ENCODE measurements at places on chromosomes 6 and 20.

DNA sequence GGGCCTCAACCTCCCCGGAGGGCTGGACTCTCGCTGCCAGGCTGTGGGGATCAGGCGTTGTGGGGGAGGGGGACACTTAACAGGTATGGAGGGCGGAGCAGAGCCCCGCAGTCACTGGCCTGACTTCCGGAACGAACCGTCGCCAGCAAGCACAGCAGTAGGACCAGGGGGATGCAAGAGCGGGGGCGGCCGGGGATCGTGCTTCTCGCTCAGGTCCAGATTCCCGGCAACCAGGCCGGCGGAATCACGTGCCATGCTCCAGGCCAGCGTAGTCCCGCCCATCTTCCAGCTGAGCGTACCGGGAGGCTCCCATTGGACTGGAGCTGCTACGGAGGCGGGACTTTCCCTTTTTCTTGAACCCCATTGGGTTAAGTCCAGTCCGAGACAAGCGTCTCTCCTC is 10.0 kb upstream of the POU5F1 start:
- DNase-seq = peak; percentile 76

- DNase-seq = no peak
Measured at GRCh38 chr6:5305968-5306626, 44.8 kb downstream of the FARS2 start.

DNA sequence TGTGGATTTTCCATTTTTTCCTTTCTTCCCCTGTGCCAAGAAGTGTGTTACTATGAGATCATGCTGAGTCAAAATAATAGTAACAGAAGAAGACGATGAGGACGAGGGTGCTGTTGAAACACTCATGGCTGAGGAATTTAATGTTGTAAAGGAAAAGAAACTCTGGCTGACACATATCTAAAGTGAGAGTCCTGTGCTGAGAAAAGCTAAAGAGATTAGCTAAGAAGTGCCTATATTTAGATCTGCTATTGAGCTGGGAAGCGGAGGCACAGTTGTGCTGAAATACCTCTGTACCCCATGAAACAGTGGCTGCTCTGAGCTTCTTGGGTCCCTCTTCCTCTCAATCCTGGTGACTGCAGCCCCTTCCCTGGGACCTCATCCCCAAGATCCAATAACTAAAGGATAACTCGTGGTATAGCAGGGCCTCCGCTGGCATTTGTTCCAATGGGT is 1.1 kb upstream of the SYTL3 start:
- no peak for DNase-seq

GRCh38 chr20:17502105-17502504 is 29.1 kb downstream of the BFSP1 start:
- DNase-seq = no peak

- no peak for DNase-seq
Measured at GRCh38 chr6:166672624-166673206, 45.7 kb upstream of the RPS6KA2 start.

DNA sequence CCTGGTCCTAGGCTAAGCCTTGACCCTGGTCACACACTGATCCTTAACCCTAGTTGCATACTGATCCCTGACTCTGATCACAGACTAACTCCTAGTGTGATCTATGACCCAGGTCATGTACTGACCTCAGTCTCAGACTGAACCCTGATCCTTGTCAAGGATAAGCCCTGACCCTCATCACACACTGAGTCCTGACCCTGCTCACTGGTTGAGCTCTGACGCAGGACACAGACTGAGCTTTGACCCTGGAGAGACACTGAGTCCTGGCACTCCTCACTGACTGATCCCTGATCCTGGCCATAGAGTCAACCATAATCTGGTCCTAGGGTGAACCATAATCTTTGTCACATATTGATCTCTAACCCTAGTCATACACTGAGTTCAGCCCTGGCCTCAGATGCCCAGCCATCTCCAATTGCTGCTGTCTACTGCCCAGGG is 37.9 kb downstream of the KCNB1 start:
- no peak for DNase-seq

- no peak for DNase-seq
Measured at GRCh38 chr20:23121751-23122320, 35.7 kb upstream of the CD93 start.

- DNase-seq = no peak
Measured at GRCh38 chr6:3843379-3844096, 5.6 kb upstream of the FAM50B start.

GRCh38 chr6:161439093-161439492 is 165.2 kb upstream of the AGPAT4 start:
- no peak for DNase-seq

- DNase-seq = no peak
Measured at GRCh38 chr20:56566621-56567020, 33.6 kb downstream of the FAM209B start.

GRCh38 chr20:44714701-44715498 is at the start of gene CCN5:
Gene CCN5 (plus strand): TSS chr20:44715369. CDS start chr20:44715391, 22 bp downstream.
- DNase-seq = peak; percentile 46

GRCh38 chr20:57040924-57041323 is 225.5 kb downstream of the BMP7 start:
- no peak for DNase-seq

GRCh38 chr20:10433014-10433622 is 904 bp downstream of the MKKS start:
- no peak for DNase-seq

- no peak for DNase-seq
Measured at GRCh38 chr6:51200676-51201075, 382.0 kb downstream of the TFAP2B start.

DNA sequence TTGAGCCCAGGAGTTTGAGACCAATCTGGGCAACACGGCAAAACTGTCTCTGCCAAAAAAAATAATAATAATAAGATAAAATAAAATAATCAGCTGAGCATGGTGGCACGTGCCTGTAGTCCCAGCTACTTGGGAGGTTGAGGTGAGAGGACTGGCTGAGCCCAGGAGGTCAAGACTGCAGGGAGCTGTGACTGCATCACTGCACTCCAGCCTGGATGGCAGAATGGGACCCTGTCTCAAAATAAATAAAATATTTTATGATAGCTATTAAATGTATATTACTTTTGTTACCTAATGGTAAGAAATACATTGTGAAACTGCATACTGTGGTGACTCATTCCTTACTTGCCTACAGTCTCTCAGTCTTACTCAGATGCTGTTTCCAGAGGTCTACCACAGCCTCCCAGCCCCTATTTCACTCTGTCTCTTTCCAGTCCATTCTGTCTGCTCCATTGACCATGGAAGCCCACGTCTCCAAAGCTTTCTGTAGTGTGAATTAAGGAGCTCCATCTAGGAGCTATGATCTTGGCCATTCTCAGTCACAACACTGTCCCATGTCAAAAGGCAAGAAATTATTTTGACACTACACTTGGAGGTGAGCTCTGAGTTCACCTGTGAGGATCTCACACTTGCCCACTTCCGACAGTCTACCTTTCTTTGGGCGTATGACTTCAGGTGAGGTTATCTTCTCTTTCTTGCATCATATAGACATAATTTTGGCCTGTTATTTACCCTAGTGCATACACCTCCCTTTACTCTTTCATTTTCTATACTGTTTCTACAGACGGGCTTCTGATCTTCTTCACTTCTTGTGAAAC is 22.4 kb upstream of the SNX9 start:
- DNase-seq = no peak

DNA sequence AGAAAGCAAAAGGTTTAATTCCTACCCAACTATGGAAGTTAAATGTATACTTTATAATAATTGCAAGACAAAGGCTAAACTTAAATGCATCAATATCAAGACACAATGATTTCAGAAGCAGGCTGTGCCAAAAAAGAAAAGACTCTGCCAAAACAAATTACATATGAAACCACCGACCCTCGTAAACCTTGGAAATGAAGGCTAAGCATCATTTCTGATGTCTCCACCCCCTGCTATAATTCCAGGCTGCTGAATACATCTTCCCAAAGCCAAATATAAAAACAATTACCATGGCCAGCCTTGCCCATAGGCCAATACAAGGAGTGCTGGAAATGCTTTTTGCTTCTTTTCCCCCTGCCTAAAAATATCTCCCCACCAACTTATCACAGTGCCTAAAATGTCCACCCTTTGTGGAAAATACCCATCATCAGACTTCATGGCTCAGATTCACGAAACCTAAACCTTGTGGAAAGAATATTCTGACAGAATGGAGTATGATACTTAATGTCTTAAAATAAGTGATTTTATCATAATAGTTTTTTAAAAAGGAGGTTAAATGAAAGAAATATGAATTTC is 37.4 kb downstream of the RCAN2 start:
- no peak for DNase-seq

DNA sequence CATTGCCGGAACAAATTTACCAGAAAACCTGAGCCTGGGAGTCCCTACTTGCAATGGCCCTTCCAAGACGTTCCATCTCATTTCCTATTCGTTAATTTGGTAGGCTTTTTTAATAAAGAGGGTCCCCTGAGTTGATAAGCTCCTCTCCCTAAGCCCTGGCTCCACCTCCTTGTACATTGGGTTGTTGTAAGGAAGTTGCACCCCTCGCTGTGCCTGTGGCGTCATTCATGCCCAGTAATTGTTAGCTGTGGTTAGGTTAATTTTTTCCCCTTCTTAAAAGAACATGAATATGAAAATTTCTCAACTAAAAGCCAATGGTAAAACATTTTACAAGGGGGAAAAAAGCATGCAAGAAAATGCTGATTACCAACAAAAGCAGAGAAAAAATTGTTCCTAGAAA is 91.9 kb downstream of the SLC24A3 start:
- no peak for DNase-seq

- DNase-seq = no peak
Measured at GRCh38 chr20:40808936-40809335, 119.9 kb upstream of the MAFB start.

GRCh38 chr6:107399935-107400334 is 59.4 kb downstream of the PDSS2 start:
- DNase-seq = no peak

DNA sequence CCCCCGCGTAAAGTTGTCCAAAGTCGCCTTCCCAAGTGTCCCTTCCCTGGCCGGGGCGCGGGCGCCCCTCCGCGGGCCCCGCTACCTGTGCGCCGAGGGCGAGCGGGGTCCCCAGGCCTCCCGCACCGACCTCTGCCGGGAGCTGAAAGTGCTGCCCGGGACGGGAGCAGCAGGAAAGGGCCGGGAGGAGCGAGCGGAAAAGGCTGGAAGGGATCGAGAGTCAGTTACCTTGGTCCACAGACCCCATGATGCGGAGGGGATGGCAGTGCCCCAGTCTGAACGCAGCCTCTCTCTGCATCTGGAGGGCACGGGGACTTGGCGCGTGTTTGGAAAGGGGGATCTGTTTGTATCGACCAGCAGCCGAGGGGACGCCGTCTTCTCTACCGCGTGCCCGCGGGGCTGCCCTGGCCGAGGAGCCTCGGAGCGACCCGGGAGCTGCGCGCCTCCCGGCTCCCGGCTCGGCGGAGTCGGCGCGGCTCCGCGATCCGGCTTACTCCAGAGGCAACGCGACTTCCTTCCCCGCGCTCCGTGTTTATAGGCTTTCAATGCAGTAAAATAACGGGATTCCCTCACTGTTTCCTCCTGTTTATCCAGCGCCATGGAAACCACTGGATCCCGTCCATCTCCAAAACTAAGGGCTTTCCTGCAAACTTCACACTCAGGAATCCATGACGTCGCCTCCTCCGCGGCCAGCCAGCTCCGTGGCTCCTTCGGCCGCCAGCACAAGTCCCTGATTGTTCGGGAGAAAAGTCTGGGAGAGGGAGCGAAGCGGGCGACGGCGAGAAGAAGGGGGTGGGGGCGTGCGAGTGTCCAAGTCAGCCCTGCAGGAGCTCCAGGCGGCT is 20.0 kb upstream of the NFATC2 start:
- no peak for DNase-seq

DNA sequence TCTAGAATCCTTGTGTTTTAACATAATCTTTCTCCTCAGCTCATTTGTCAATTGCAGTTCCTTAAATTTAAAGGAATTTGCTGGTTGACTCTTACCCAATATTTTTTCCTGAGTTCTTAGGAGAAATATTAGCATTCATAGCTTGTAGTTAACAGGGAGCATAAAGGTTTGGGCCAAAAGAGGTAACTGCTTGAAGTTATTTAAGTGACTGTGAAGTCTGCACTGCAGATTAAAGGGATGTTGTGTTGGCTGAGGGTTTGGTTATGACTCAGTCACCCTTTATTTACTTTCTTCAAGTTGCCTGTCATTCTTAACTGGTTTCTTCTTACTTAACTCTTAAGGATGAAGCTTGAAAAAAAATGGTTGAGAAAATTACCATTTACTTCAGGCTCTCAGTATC is 220.3 kb upstream of the LAMP5 start:
- DNase-seq = no peak

- no peak for DNase-seq
Measured at GRCh38 chr6:149217466-149217888, 100.0 kb upstream of the TAB2 start.

- DNase-seq = no peak
Measured at GRCh38 chr6:11729076-11729475, 49.5 kb downstream of the ADTRP start.

- no peak for DNase-seq
Measured at GRCh38 chr6:152502421-152503188, 134.6 kb downstream of the SYNE1 start.

DNA sequence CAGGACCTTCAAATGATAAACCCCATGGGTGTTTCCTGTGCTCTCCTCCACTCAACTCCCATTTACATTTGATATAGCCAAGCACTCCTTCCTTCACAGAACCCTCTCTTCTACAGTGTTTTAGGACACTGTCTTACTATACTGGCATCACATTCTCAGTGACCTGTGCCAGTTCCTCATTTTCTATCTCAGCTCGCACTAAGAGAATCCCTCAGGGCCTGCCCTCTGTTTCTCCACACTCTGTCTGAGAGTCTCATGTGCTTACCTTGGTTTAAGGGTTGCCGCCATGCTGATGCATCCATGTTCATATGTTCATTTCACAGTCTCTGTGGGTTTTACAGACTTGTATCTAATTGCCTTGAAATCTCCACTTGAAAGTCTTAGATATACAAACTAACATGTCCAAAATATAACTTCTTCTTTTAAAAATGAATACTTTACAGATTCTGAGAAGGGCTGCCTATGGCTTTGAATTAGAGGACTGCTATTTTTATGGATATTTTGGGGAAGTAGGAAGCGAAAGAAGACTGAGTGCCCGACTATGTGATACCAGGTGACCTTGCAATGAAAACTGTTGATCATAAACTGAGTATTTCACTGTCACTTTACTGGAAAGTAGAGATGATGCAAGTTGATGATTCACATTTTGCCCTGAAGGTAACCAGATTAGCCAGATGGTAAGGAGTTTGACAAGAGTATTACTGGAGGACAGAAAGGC is 153.1 kb upstream of the SIM1 start:
- no peak for DNase-seq

DNA sequence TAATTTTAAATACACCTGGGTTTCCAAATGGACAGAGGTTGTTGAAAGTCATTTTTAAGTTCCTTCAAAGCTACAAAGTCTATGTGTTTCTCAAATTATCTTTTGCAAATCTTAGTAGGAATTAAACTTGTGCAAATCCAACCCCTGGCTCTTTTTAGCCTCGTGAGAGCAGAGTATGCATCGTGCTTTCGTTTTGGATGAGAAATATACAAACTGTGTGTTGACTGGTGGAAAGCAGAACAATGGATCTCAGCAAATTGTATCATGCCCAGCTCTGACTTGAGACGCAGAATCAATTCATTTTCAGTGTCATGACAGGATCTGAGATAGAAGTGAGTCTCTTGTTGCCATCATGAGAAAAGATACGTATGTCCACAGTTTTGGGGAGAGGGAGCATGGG is 542.4 kb upstream of the FLRT3 start:
- DNase-seq = no peak

GRCh38 chr6:112886415-112886814 is 539.3 kb downstream of the RFPL4B start:
- no peak for DNase-seq

GRCh38 chr6:127332383-127332961 is 10.9 kb downstream of the ECHDC1 start:
- DNase-seq = no peak

Measured in hematopoietic multipotent progenitor cell treated with erythropoietin and hydrocortisone succinate and interleukin-3 and kit ligand, for 17 days (in vitro differentiated cells).